SW 1271 (cell line): ENCODE measurements at places on chromosomes 1 and 21.

DNA sequence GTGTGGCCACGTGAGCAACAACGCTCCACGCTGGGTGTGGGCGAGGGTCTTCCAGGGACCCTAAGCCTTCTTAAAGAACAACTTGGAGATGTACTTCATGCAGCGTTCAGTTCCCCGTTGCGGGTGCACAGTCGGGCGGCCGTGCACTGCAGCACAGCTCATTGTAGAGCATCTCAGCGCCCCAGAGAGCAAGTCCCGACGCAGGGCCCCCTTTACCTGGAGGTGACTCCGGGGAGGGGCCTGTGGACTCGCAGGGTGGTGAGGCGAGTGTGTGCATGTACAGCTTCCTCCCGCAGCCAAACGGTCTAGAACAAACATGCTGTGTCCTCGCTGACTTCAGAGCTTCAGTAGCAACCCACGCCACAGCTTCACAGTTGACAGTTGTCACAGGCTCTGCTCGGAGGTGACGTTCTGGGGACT is 19.5 kb downstream of the RRP1 start:
- no peak for DNase-seq

- DNase-seq = no peak
Observed at GRCh38 chr1:44926311-44926781, 60.0 kb downstream of the EIF2B3 start.

GRCh38 chr1:109786531-109787021 is 22.9 kb upstream of the EPS8L3 start:
- no peak for DNase-seq

DNA sequence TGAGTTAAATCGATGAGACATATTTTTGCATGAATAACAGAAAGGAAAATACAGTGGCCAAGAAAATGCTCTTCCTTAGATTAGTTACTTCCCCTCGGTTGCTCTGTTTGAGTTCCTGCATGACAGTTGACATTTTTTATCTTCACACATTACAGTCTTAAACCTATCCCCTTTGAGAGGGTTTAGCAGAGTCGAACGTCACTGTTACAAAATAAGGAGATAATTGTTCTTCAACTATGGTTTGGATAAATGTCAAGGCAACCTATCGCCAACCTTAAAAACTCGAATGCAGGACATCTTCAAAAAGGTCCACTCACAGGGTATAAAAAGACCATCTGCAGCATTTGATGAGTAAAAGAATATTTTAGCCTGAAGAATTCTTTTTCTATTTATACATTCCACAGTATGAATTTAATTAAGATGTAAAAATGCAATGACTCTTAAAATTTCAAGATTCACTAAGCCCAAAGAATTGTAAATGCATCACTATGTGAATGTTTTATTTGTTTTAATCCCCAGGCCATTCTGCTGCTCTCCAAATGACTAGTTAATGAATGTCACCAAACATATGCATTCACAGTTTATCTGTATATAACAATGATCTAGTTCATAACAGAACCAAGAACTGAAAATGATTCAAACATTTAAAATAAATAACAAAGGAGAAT is 68.9 kb upstream of the COL11A1 start:
- no peak for DNase-seq

DNA sequence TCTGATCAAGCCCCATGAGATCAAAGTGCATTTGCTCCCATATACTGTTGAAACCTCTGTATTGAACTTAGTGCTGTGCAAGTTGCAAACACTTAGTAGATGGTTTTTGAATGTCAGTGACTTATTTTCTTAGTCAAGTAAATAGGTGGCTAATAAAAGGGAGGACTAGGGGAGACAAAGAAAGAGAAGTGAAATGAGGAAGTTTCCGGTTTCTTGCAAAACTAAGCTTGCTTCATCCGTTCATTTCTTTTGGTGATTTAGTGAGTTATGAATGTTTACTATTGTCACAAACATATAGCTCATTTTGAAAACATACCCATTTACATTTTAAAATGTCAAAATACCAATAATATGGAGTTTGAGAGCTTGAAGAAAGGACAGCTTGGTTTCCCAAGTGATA is 23.0 kb downstream of the ADAMTS5 start:
- no peak for DNase-seq

- no peak for DNase-seq
Observed at GRCh38 chr1:179169616-179170467, 59.6 kb downstream of the ABL2 start.

GRCh38 chr1:9882296-9882944 is 27.6 kb downstream of the CTNNBIP1 start:
- DNase-seq = no peak

DNA sequence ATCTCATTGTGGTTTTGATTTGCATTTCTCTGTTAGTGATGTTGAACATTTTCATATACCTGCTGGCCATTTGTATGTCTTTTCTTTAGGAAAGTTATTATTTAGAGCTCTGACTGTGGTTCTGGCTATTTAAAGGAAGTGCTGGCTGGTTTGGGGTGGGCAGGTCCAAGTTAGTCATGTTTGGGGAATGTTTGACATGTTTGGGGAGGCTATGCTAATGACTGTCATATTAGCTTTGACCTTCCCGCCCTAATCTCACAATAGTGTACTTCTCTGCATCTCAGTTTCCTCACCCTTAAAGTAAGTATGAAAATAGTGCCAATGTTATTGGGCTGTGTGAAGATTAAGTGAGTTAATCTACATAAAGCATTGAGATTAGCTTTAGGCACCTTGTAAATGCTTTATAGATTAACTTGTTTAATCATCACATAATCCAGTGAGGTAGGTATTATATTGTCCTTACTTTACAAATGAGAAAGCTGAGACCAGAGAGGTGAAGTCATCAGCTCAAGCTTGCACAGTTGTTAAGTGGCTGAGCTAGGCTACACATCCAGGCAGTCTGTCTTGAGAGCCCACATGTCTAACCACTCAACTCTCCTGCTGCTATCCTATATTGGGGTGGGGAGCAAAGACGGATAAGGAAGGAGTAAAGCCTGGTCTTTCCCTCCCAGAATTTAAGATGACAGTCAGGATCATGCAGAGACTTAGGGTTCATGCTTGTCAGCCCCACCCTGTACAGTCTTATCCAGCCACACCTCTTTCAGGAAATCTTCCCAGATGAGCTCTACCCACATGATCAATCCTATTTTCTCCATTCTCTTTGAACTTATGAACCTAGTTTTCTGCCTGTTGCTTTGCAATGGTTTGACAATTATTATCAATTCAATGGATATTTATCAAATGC is 22.8 kb upstream of the CRNN start:
- no peak for DNase-seq

DNA sequence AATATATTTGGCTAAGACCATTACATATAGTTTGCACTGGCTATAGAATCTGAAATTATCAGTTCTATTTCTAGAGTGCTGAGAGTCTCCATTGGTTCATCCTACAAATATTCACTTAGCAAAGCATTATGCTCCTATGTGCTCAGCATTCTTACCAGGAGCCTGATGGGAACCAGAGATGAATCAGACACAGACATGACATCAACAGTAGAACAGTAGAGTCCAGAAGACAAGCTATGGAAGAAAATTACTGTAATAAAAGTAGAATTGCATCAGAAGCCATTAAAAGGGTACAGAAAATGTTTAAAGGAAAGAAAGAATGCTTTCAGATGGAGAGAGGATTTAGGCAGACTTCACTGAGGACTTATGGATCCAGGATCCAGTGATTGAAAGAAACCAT is 271.7 kb upstream of the SNX7 start:
- no peak for DNase-seq

DNA sequence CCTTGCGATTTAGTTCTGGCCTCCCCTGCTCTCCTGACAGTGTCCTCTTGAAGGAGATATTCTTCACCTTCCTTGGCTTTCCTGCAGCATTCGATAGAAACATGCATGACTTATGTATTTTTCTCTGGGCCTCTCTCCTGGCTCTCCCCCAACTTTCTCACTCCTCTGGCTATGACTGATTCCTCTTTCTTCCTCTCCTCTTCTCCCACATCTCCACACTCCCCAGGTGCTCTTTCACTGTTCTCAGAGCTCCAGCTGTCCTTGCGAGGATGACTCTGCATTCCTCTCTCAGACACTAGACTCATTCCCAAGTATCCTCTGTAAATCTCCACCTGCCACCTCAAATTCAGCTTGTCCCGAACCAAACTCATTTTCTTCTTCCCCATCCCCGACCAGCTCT is 18.0 kb downstream of the LRRC42 start:
- DNase-seq = no peak

DNA sequence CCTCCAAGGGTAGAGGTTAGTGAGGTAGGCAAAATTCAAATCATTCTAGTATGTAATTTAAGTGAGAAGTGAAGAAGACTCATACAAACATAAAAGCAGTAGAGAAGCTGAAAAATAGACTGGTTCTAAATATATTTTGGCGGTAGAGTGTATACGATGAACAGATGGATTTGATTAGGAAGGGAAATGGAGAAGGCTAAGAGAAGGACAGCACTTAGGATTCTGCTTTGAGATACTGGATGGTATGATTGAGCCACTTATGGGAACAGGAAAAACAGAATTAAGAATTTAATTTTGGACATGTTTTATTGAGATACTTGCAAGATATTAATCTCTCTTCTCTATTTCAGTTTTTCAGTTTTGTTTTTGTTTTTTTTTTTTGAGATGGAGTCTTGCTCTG is 60.1 kb downstream of the EPB41 start:
- DNase-seq = no peak

DNA sequence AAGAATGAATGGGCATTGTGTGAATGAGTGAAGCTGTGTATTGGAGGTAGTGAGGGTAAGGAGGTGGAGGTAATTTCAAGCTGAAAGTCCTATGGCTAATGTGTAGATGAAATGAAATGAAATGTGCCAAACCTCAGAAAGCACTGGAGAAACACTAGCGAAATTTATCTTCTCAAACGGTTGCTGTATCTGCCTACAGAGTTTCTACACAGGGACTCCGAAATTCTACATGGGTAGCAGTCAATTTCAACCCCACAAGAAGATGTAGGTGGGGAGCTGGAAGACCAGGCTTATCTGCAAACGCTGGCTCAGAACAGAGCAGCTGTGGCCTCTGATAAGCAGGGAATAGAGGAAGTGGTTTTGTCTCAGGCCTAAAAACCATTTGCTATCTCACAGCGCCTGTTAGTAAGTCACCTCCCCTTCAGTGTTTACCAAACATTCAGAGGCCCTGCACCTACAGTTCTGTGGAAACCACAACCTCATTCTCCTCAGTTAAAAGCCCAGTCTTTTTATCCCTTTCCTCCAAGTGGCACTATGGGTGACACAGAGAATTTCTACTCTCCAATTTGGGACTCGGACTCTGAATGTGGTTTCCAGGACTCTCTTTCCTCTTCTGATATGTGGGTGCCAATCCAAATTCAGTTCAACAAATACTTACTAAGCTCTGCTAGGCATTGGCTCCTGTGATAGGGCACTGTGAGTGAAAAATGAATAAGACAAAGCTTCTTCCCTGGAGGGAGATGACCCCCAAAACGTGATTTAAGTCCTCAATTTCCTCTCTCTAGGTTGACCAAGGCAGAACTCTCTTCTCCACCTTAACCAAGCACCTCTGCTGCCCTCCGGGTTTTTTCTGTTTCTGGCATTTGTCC is 17.2 kb upstream of the SLAMF6 start:
- DNase-seq = no peak

- no peak for DNase-seq
Observed at GRCh38 chr1:102578804-102579203, 529.5 kb downstream of the COL11A1 start.
